Pons (tissue), 1 donor: ENCODE measurements at places on chromosomes 7 and 10.

DNA sequence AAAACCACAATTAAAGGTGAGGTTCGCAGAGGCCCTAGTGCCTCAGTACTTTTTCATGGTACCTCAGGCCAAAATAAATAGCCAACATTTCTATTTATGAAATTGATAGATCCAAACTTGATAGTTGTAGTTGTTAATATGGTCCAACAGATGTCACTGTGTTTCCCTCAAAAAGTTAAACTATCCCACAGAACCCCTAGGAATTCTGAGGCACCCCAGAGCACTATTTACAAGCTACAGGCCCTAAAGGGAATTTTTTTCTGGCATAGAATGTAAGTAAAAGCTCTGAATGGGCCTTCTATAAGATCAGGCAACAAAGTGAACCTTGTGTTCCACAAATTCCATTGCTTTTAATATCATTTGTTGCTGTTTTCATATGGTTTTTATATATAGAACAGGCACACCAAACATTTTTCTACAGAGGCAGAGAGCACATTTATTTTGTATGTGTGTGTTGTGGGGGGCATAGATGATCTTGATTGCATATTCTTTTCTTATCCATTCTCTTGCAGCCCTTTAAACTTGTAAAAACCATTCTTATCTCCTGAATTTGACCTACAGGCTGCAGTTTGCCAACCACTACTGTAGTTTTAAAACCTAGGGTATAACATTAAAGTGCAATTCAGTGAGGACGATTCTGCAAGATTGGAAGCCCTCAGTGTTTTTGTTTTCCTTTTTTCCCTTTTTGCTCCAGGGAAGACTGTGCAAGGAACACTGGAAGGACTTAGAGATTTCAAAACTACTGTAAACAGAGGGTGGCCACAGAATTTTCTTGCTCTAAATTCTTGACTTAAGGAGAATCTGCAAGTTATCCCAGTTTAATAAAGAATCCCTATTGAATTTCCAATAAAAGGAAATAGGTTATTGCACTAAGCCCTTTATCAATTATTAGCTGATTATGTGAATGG is 3.5 kb upstream of the ARL4A start:
- no peak for DNase-seq

GRCh38 chr10:48594371-48594770 is 10.5 kb downstream of the ARHGAP22 start:
- no peak for DNase-seq

- DNase-seq, result no peak
These were observed 93.0 kb downstream of the NHLRC2 start for GRCh38 chr10:113947184-113948041.

- DNase-seq, result no peak
These were observed 158.1 kb upstream of the PHF14 start for GRCh38 chr7:10815546-10815945.

GRCh38 chr10:26205223-26205622 is 11.4 kb upstream of the GAD2 start:
- no peak for DNase-seq

DNA sequence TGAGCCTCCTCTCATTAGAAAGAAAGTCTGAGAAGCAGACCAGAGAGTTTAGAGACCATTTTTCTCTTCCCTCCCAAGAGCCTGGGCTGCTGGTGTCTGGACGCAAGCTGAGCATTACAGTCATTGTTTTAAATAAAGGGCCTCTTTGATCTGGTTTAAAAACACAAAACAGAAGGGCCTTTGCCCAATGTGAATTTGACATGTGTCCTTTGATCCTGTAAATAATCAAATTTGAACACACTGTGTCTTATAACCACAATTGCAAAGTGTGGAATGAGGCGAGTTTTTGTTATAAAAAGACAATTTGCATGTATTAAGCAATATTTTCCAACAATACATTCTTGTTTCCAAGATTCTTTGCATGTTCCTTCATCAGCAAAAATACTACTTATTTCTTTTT is 158.5 kb downstream of the C7orf25 start:
- DNase-seq, result peak; percentile 95

DNA sequence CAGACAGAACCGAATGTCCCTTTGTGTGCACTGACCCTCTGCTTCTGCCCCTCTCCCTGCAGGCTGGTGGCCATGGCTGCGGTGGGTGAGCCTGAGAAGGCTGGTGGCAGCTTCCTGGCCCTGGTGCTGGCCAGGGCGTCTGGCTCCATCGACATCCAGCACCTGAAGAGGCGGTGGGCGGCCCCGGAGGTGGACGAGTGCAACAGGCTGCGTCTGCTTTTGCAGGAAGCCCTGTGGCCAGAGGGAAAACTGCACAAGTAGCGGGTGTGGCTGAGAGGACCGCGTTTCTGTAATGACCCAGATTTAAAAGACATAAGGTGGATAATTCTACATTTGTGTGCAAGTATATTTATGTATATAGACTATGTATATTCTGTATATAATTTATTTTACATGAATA is 89.2 kb downstream of the DYNC2I1 start:
- no peak for DNase-seq

DNA sequence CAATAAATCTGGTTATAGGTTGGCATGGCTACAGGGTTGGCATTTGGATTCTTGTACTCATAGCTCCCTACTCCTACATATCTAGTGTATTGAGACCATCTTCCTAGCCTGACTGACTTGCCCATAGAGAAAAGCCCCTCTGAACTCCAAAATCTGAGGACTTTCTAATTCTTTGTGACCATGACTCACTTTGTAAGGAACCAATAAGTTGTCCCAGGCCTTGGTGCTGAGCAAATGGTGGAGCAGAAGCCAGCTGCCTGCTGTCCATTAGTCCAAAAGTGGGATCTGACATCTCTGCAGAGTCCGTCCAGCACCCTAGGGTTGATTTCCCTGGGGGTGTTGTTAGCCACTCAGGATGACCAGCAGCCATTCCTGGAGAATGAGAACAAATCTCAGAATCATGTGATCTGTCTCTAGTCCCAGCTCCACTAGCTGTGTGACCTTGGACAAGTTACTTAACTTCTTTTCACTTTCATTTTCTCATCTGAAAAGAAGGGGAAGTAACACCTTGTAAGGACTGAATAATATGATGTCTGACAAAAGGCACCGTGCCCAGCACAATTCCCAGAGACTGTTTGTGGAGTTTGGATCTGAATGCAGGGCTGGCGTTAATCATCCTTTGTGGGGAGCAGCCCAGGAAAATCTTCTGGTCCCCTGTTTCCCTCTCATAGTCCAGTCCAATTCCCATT is 44.1 kb downstream of the MTURN start:
- DNase-seq, result no peak

GRCh38 chr10:31431021-31431420 is 112.0 kb downstream of the ZEB1 start:
- no peak for DNase-seq

DNA sequence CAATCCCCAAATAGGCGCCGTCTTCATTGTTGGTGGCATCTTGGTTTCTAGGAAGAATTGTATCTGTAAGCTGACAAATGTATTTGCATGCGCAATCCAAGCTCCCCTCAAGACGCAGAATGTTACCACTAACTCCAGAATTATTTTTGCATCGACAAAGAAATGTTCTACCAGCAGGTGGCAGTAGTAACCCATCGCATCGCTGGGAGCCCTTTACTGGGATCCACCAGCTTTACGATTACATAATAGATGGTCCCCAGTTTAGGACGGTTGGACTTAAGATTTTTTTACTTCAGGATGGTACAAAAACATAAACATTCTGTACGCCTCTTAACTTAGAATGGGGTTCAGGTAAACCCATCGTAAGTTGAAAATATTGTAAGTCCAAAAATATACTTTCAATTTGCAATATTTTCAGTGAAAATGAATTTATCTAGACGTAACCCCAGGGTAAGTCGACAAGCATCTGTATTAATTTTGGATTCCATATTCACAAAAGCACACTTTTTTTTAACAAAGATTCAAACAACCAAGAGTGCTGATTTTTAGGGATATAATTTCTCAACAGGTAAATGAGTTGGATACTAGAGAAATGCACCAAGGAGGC is 114.0 kb upstream of the COBL start:
- peak; percentile 63 for DNase-seq

DNA sequence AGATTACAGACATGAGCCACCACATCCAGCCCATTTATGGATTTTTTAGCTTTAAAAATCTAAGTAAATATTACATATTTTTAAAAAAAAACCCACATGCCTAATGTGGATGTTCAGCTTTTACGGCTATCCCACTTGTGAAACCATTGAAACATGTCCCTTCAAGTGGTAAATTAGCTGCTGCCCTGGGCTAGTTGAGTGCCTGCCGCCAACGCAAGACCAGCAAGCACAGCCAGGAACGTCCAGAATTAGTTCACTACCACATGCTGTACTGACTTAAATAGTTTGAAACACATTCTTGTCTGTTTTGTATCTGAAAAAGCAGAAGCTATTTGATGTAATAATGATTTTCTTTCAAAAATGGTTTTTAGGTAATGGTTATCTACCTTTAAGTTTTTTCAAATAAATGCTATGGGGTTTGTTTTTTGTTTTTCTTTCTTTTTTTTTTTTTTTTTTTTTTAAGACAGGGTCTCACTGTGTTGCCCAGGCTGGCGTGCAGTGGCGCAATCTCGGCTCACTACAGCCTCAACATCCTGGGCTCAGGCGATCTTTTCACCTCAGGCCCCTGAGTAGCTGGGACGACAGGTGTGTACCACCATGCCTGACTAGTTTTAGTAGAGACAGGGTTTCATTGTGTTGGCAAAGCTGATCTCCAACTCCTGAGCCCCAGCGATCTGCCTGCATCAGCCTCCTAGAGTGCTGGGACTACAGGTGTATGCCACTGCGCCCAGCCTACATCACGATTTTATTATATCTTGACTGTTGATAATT is 57.0 kb downstream of the KLRG2 start:
- DNase-seq, result no peak

DNA sequence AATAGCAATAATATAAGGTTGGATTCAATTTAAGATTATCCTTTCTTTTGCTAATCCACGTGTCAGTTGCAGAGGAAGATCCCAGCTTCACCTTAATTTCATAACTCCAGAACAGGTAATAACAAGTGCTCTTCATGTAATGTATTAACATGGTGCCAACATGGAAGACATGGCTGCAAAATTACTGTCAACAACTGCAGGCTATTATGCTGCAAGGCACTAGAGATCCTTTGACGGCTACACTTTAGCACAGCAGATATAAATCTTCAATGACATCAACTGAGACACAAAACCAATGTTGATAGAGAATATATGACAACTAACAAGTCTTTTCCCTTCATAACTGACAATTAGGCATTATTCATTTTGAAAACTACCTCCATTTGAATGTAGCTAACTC is 96.1 kb downstream of the RNF133 start:
- no peak for DNase-seq

DNA sequence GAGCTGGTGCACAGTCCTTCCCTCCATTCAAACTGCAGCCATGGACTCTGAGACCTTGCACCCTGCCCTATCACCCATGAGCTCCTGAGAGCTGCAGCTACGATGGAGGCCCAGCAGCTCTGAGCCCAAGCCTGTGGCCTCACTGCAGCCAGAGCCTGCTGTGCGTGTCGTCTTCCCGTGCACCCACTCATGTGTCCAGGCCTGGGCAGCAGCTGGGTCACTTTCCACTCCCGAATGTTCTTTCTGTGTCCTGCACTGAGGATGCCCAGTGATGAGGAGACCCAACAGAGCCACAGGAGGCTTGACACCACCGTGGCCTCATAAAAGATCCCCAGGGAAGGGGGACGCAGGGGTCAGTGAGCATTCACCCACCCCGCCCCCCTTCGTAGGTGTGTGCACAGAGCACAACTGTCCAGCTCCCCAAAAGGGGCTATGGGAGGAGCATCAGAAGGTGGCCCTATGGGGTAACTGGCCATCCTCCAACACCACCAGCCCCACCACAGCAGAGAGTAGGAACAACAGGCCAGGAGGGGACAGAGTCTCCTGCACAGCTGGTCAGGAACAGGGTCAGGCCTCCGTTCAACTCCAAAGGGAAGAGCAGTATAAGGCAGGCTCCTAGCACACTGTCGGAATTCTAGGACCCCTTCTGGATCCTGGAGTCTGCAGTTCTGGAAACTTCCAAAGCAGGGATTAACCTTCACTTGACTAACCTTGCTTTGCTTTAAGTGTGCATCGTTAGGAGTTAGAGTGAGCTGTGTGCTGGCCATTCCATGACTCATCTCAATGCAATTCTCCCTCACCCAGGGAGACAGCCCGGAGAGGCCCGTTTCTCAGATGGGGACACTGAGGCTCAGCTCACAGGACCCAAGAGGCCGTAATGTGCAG is 52.6 kb downstream of the RASGEF1A start:
- no peak for DNase-seq

DNA sequence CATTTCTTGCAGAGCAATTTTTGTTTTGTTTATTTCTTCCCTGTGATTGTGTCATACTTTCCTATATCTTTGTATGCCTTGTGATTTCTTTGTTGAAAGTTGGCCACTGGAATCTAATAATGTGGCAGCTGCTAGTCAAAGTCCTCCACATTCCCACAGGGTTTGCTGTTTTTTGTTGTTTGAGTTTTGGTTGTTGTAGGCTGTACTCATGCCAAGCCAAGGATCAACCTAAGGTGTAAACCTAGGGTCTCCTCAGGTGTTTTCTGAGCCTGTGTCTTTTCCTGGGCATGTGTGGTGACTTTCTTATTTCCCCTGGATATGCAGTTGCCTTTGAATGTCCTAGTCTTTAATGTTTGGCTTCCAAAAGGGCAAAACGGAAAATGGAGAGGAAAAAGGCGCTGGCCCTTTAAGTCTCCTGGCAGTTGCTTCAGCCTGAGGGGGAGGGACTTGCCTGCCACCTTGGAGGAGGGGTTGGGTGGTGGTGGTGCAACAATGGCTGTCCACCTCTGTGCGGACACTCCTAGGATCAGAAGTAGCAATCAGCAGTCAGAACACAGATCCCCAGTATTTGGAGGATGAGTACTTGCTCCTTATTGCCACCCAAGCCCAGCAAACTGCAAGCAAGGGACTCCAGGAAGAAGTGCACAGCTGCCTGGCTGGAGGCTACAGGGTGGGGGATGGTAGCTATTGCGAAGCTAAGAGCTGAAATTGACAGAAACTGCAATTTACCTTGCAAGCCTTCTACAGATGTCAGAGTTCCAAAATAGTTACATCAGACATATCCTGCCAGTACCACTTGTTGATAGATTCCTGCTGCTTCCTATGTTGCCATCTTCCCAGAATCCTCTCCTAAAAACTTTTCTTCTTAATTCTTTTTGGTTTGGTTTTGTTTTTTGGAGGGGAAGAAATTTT is 5.6 kb upstream of the ZNF518A start:
- DNase-seq, result no peak

DNA sequence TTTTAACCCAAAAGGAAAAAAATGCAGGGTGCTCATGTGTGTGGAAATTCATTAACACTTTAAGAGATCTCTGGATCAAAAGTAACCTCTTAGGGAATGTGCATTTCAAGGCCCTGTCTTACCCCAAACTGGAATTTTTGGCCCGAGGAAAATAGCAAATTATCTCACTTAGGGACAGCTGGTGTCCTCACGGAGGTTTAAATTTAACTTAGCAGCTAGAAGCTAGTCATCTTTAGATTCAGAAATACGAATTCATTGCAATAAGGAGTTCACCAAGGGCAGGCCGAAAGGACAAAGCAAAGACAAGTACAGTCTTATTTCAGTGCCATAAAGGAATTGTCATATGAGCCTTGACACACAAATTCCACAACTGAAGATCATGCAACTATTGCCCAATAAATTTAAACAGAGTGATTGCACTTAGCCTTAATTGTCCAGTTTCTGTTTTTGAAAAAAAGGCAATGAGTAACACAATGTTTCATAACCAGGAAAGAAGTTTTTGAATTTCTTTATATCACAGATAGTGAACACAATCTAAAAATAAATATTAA is 22.4 kb upstream of the SEMA3C start:
- no peak for DNase-seq

- DNase-seq, result no peak
These were observed 290.6 kb downstream of the FZD1 start for GRCh38 chr7:91554883-91555282.

- DNase-seq, result peak; percentile 57
These were observed 61.2 kb upstream of the LRRN3 start for GRCh38 chr7:111029574-111030251.
